Liver (tissue), 10 donors: ENCODE measurements at places on chromosomes 6 and 20.

- DNase-seq = no peak
Measured at GRCh38 chr6:134707342-134708031, 242.4 kb downstream of the ALDH8A1 start.

GRCh38 chr20:62161347-62161746, 17.8 kb downstream of the SS18L1 start:
- no peak for DNase-seq

- no peak for DNase-seq
Measured at GRCh38 chr20:18977441-18977840, 163.9 kb downstream of the SCP2D1 start.

DNA sequence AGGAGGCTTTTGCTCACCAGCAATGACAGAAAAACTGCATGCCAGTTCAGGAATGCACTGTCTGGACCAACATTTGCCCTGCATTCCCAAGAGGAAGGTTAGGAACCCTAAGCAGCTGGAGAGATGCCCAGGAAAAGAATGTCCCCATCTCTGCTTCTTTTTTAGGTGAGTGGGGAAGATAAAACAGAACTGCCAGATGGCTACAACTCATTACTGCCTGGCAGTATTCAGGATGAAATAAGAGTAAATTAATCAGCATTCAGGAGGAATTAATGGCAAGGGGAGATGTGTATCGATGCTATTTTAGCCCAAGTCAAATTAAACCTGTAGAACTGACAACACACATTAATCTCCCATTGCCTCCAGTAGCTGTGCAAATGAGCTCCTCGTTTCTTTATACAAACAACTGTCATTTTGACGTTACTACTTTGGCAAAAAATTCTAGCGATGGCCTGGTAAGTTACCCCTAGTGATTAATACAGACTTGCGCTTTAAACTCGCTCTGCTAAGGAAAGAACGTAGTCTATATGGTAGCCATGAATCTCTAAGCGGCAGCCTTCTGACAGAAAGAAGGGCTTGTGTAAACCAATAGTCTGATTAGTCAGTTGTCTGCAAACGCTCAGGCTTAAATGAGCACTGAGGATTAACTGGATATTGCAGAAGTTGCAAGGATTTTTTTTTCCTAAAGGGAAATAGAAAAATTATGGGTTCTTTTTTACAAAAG, 16.7 kb upstream of the SMLR1 start:
- DNase-seq = no peak

GRCh38 chr6:8574749-8575468, 139.6 kb upstream of the SLC35B3 start:
- no peak for DNase-seq

GRCh38 chr6:135920689-135921088, 69.2 kb downstream of the PDE7B start:
- no peak for DNase-seq

- DNase-seq = no peak
Measured at GRCh38 chr6:83514466-83514865, 2.1 kb downstream of the PRSS35 start.

DNA sequence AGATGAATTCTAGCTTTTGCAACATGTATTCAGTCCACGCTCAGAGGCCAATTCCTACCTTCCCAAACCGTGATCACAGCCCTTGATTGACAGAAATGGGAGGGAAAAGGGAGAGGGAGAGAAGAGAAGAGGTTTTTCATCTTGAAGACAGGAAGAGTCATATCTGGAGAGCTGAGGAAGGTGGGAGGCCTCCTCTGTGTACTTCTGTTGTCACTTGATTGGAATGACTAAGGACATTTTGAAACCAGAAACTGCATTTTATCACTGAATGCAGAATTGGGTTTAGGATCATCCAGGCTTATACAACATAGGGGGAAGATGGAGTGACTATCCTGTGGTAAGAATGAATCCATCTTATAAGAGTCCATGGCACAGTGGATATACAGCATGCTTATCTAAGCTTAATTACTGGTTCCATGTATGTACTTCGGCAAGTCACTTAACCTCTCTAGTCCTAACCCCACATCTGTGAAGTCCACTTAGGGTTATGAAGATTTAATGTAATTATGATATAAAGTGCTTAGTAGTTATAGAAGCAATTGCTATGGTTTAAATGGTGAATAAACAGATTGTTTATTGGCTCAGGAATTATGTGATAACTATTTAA, 144.0 kb downstream of the BCKDHB start:
- no peak for DNase-seq

DNA sequence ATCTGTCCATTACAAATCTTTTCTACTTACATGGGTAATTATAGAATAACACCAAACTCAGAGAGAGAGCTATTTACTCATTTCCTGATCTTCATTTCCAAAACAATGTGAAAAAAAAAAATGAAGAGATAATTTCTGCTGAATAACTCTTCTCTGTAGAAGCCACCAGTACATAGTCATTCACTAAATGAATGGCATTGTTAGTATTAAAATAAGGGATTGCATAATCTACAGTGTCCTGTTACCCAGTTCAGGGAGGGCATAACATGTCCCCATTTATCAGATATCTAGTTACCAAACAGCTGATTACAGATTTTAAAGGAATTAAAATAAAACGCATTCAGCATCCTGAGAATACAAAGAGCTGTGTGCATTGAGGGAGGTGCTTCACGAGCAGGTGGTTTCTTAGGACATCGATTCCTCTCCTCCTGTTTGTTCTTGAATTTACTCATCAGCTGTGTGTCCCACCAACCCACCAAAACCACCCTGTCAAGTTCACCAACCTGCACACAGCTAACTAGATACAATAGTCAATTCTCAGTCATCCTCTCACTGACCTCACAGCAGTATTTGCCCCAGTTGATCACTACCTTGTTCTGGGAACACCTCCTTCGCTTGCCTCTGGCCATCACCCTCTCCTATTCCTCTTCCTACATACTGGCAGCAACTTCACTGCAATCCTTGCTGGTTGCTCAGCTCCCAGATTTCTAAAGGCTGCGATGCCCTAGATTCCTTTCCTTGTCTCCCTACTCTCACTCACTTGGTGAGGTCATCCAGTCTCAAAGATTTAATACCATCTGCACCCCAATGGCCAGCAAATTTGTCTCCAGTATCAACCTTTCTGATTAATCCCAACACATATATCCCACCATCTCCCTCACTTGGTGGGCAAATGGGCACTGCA, 18.7 kb downstream of the CNKSR3 start:
- DNase-seq = no peak

DNA sequence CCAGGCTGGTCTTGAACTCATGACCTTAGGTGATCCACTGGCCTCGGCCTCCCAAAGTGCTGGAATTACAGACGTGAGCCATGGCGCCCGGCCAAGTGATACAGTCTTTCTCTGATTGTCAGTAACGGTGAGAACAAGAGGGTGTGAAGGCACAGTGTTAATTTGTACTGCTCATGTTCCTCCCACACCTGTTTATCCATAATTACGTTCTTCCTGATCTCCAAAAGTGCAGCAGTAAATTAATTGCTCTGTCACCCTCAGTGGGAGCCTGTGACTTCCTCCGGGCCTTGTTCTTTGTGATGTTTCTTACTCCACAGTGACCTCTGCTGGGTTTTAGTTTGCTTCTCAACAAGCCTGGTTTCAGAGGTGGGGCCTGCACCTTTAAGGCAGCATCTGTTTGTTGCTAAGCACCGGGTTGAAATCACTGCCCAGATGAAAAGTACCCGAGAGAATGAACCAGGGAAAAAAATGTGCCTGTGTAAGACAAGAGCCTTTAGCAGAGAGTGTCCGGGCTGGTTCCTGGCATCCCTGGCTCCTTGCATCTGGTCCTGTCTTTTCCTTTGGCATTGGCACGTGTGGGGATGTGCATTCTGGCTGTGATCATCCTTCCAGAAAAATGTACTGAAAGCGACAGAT, 89.1 kb upstream of the CLDN20 start:
- DNase-seq = no peak

DNA sequence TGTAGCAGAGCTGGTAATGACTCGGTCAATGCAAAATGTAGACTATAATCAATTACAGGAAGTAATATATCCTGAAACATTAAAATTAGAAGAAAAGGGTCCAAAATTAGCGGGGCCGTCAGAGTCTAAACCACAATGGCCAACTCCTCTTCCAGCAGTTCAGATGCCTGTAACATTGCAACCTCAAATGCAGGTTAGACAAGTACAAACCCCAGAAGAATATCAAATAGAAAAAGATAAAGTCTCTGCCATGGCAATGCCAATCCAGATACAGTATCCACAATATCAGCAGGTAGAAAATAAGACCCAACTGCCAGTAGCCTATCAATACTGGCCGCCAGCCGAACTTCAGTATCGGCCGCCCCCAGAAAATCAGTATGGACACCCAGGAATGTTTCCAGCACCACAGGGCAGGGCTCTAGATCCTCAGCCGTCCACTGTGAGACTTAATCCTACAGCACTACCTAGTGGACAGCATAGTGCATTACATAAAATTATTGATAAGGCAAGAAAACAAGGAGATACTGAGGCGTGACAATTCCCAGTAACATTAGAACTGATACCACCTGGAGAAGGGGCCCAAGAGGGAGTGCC, 158.4 kb downstream of the GPX5 start:
- no peak for DNase-seq

- no peak for DNase-seq
Measured at GRCh38 chr20:12728782-12729181, 280.0 kb upstream of the SPTLC3 start.

DNA sequence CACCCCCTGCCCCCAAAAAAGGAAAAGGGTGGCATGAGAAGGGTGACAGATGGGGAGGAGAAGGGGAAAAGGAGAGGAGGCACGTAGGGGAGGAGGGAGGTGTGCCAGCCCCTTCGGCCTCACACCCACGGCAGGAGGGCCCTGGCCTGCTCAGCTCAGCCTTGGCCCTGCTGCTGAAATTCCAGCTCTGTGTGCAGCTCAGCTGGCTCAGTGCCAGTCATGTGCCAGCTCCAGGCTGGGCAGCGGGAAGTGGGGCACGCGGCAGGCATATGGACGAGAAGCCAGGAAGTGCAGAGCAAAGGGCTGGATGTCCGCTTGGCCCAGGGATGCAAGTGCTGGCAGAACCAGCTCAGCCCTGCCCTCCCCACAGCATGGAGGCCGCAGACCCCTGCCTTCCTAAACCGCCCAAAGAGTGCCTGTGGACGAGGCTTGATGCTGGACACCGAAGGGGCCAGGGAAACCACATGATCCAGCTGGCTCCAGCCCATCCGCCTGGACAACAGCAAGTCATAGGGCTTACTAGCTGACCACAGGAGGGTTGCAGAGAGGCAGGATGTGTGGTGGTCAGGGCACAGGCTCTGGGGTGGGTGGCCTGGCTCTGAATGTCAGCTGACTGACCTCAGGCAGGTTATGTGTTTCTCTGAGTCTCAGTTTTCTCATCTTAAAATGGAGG, 60.2 kb downstream of the NOL4L start:
- DNase-seq = no peak

GRCh38 chr20:43755390-43755789, 28.6 kb upstream of the GTSF1L start:
- DNase-seq = no peak

DNA sequence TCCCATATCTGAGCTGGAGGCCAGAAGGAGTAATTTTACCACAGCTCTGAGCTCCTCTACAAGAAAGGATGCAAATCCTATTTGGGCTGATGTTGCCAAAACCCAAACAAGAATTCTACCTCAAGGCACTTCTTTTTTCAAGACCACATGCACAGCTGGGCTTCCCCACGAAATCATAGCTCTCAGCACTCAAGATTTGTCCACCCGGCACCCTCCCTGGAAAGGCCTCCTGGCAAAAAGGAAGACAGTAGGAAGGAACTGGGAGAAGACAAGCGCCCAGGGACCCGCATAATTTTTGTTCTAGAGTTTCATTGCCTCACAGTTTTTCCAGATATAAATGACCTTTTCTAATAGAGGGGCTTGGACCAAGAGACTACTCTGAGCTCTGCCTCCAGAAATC, 90.5 kb downstream of the BANF2 start:
- DNase-seq = no peak

- DNase-seq = no peak
Measured at GRCh38 chr6:38580030-38580429, 59.7 kb downstream of the BTBD9 start.

DNA sequence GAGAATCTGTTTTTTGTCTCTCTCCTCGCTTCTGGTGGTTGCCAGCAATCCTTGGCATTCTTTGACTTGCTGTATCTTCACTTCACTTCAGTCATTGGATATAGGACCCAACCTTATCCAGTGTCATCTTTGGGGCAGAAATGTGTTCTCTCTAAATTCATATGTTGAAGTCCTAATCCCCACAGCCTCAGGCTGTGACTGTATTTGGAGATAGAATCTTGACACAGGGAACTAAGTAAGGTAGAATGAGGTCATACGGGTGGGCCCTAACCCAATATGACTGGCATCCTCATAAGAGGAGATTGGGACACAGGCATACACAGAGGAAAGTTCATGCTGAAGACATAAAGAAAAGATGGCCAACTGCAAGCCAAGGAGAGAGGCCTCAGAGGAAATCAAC, 51.9 kb upstream of the TPD52L1 start:
- DNase-seq = no peak

DNA sequence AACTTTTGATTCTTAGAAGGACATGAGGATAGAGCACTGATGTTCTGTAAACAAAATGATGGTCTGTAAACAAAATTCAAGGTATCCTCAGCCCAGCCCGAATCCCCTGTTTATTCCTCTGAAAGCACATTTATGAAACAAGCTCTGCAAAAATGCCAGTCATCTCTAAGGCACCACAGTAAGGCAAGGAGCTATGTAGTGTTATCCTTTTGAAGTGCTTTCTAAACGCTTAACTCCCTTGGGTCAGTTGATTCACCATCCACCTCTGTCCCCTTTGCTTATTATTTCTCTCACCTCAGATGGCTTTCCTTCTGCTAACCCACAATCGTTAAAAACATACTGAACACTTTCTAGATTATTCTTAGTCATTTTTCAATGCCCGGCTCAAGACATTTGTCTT, 93.8 kb downstream of the ATXN1 start:
- DNase-seq = no peak
